Esophagus muscularis mucosa (tissue), 4 donors: ENCODE measurements at places on chromosomes 16 and 17. TPM values are rescaled to one million over a fixed set of nuclear protein-coding genes. Genes with fewer than 3 reads are reported as not detected.

DNA sequence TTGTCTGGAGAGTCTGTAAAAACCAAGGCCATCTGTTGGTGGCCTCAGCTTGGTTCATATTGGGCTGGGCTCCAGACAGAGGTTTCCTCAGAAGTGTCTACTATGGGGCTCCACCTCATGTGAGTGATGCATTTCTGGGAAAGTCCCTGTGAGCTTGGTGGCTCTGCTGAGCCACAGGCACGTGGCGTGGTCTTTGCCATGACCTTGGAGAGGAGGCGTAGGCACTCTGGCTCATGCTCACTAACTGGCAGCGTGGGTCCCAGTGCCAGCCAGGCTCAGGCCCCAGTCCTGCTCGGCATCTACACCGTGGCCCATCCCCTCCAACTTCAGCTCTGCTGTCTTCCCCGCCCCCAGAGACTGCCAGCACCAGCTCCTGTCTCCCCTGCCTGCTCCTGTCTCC, 10.7 kb upstream of the SMTNL2 start:
- no peak overlapping the region for H3K4me3 ChIP-seq
- DNase-seq = no peak
- H3K4me1 ChIP-seq = no peaks in the 10 kb centered on the region
- peaks cover 5% of the 10 kb centered on the region for H3K27me3 ChIP-seq

TP53TG3F gene
- not detected for total RNA-seq

PTX4 gene
- 0.75 TPM for total RNA-seq

KRTAP9-2 gene
- not detected for total RNA-seq

SHCBP1 gene
- 0.29 TPM for total RNA-seq

DNA sequence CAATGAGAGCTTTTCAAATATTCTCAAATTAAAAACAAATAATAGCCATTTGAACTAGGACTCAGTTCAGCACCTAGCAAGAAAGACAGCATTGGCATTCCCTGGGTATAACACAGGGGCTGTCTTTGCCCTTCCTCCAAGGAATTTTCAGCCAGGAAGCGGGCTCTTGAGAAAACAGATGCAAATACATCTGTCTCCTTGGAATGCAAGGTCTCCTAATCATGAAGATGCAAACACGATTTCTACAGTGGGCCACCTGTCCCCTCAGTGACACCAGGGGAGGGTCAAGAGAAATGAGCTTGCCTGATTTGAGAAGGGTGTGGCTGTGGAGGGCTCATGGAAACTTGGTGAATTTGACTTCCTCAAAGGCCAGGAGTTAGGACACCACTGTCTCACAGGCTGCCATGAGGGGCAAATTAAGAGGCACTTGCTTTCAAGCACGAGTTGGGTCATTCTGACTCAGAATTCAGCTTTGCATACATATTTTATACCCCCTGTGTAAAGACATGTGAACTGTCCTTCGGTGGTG, 24.5 kb upstream of the SUPT4H1 start:
- no peaks in the 10 kb centered on the region for H3K27me3 ChIP-seq
- H3K36me3 ChIP-seq = no peaks in the 10 kb centered on the region
- H3K4me1 ChIP-seq = no peaks in the 10 kb centered on the region
- no peak overlapping the region for H3K4me3 ChIP-seq
- DNase-seq = no peak

CD68 gene
- total RNA-seq = 51.3 TPM

KRTAP3-2 gene
- total RNA-seq = not detected

GRCh38 chr17:67422897-67423296, 45.8 kb downstream of the PITPNC1 start:
- H3K36me3 ChIP-seq = no peaks in the 10 kb centered on the region
- H3K27ac ChIP-seq = peak overlapping the region; percentile 51
- H3K4me3 ChIP-seq = no peak overlapping the region
- H3K27me3 ChIP-seq = no peaks in the 10 kb centered on the region
- H3K4me1 ChIP-seq = peaks cover 11% of the 10 kb centered on the region

GRCh38 chr17:36850790-36851189, 86.5 kb upstream of the LHX1 start:
- no peaks in the 10 kb centered on the region for H3K4me1 ChIP-seq
- DNase-seq = no peak
- H3K27me3 ChIP-seq = no peaks in the 10 kb centered on the region

DNA sequence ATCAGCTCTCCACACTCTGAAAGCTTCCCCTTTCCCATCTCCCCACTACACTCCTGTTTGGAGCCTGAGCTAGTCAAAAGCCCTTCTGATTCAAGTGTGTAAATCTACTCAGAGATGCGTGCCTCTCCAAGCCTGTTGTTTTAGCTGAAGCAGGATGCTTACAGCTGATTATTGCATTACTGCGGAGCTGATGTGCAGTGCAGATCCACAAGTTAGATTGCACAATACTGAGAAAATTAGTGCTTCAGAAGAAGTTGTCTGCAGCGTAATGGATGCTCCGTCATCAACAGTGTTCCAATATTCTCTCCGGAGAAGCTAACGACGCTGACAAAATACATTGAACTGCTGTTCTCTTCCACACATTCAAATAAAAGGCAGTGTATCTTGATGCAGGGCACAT, 44.8 kb upstream of the NLRP1 start:
- DNase-seq = no peak
- no peaks in the 10 kb centered on the region for H3K27me3 ChIP-seq
- no peaks in the 10 kb centered on the region for H3K36me3 ChIP-seq
- H3K4me3 ChIP-seq = no peak overlapping the region
- H3K4me1 ChIP-seq = no peaks in the 10 kb centered on the region

KRT40 gene
- total RNA-seq = not detected

SYT17 gene
- total RNA-seq = 8.7 TPM

DNA sequence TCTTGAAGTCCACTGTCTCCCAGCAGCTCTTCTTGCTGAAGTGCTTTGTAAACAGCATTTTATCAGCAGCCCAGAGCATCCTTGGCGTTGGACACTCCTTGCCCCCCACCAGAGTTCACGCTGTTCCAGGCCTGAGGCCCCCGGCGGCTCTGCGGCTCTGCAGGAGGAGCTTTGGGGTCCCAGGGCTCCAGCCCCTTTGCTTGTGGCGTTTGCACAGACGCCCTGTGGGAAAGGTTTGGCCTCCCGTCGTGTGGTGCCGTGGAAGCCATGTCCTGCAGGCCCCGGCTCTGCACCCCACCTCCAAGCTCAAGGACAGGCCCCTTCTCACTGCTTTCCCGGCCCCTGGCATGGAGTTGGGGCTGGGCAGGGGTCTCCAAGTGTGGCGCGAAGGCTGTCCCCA, 14.1 kb downstream of the METRNL start:
- H3K4me3 ChIP-seq = no peak overlapping the region
- peaks cover 50% of the 10 kb centered on the region for H3K4me1 ChIP-seq
- peaks cover 30% of the 10 kb centered on the region for H3K36me3 ChIP-seq
- no peaks in the 10 kb centered on the region for H3K27me3 ChIP-seq
- no peak overlapping the region for H3K27ac ChIP-seq

DNA sequence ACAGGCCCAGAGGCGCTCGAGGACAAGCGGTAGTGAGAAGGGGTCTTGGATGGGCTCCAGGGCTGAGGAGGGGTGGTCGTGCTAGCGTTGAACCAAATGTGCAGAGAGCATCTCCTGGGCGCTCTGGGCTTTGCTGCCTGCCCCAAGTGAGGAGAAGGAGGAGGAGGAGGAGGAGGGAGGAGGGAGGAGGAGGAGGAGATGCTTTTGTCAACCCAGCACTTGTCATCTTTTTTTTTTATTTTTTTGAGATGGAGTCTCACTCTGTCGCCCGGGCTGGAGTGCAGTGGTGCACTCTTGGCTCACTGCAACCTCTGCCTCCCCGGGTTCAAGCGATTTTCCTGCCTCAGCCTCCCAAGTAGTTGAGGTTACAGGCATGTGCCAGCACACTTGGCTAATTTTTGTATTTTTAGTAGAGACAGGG, 59.8 kb downstream of the PGS1 start:
- H3K4me3 ChIP-seq = no peak overlapping the region
- H3K4me1 ChIP-seq = peaks cover 2% of the 10 kb centered on the region
- no peak for DNase-seq
- no peak overlapping the region for H3K27ac ChIP-seq
- H3K27me3 ChIP-seq = no peaks in the 10 kb centered on the region

DNA sequence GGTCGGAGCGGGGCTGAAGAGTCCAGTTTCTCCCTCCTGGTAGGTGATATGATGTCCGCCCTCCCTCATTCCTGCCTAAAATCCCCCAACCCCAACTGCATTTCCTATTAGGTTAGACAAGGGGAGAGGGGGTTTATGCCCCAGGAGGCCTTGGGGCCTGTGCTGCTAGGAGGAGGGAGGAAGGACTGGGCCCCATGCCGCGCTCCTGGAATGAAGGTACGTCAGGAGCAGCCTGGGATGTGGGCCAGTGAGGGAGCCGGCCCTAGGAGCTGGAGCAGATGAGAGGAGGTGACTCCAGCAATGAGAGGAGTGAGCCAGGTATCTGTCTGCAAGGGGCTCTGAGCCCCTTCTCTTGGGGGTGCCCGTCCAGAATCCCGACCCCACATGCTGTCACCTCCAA, 46.9 kb upstream of the CDC42EP4 start:
- H3K36me3 ChIP-seq = no peaks in the 10 kb centered on the region
- peaks cover 24% of the 10 kb centered on the region for H3K4me1 ChIP-seq
- no peaks in the 10 kb centered on the region for H3K27me3 ChIP-seq
- H3K27ac ChIP-seq = no peak overlapping the region

GRCh38 chr17:50190293-50190602, 11.2 kb downstream of the COL1A1 start:
- DNase-seq = no peak
- H3K27ac ChIP-seq = peak overlapping the region; percentile 14
- H3K36me3 ChIP-seq = peaks cover 98% of the 10 kb centered on the region
- H3K4me3 ChIP-seq = no peak overlapping the region

NPIPA3 gene
- 0.69 TPM for total RNA-seq

SLFN14 gene
- total RNA-seq = not detected

DNA sequence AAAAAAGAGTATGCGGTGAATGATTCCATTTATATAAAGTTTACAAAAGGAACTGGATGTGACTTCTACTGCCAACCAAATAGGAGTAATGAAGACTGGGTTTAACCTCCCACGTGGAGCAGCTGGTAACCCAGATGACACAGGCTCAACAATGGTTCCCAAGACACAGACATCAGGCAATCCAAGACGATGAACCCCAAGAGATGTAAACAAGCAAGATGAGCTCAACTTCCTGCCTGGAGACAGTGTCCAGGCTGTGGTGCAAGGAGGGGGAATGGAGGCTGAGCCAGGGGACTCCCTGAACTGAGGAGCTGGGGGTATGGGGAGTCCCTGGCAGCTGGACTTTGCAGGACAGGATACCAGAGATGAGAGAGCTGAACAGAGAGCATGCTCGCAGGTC, 104.7 kb downstream of the LITAF start:
- no peak overlapping the region for H3K27ac ChIP-seq
- no peak for DNase-seq
- peaks cover 11% of the 10 kb centered on the region for H3K27me3 ChIP-seq
- H3K4me1 ChIP-seq = no peaks in the 10 kb centered on the region
- no peak overlapping the region for H3K4me3 ChIP-seq

- peak overlapping the region; percentile 99 for H3K27ac ChIP-seq
- no peaks in the 10 kb centered on the region for H3K27me3 ChIP-seq
- H3K4me3 ChIP-seq = peak overlapping the region; percentile 93
- H3K4me1 ChIP-seq = peaks cover 53% of the 10 kb centered on the region
Observed at GRCh38 chr16:67842509-67843342, 606 bp downstream of the THAP11 start.

DNA sequence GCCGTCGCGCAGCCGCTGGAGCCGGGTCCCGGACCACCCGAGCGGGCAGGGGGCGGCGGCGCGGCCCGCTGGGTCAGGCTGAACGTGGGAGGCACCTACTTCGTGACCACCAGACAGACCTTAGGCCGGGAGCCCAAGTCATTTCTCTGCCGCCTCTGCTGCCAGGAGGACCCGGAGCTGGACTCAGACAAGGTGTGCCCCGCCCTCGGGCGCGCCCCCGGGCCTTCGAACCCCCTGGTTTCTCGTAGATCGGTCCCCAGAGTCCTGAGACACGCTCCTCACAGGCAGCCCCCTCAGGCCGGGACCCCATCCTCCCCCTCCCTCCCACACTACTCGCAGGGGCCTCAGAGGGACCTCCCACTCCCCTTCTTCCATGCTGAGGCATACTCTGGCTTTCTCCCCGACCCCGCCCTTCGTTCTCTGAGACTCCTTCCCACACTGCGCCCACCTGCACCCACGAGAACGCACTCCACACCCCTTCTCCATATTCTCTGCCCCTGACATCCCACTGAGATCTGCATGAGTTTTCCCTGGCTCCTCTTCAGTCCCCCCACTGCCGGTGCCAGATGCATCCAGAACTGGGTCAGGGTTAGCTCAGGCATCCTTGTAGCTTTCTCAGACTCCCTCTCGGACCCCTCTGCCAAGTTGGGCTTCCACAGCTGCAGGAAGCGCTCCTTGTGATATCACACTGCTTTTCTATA, 523 bp downstream of the KCTD2 start:
- H3K4me1 ChIP-seq = peaks cover 53% of the 10 kb centered on the region
- peaks cover under 1% of the 10 kb centered on the region for H3K36me3 ChIP-seq
- H3K4me3 ChIP-seq = peak overlapping the region; percentile 70
- H3K27me3 ChIP-seq = no peaks in the 10 kb centered on the region
- DNase-seq = no peak

DNA sequence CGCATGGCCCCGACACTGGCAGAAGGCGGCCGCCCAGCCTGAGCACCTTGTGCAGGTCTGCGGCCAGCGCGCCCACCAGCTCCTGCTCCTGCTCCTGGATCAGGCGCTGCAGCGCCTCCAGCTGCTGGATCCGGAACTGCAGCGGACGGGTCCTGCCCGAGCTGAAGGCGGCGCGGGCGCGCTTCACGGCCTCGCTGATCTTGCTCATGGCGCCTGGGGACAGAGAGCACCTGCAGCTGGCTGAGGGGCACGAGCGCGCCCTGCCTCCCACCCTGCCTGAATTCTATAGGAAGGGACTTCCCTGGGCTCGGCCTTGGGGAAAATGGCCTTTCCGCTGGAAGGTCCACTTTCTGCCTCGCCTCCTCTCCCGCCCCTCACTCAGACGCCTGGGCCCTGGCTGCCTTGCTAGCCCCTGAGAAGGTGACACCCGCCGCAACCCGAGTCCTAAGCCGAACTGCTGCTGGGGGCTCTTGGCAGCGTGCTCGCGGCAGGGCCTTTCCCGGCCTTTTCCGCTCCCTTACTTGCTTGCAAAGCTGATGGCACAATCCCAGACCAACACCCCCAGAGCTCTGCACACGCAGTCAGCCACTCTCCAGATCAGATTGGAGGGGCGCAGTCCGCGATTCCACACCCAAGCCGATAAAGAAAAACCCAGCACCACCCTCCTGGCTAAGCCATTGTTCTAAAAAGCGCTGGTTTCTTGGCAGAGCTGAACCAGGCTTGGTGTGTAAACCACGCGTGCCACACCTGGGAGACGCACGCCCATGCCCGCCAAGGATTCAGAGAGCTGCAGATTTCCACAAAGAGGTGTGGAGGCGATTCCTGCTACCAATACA, 3.0 kb downstream of the ALDH3A1 start:
- no peaks in the 10 kb centered on the region for H3K27me3 ChIP-seq
- no peaks in the 10 kb centered on the region for H3K36me3 ChIP-seq
- peaks cover 16% of the 10 kb centered on the region for H3K4me1 ChIP-seq
- peak; percentile 97 for DNase-seq
- peak overlapping the region; percentile 58 for H3K4me3 ChIP-seq

- no peak overlapping the region for H3K27ac ChIP-seq
- no peak for DNase-seq
- H3K27me3 ChIP-seq = no peaks in the 10 kb centered on the region
- no peaks in the 10 kb centered on the region for H3K4me1 ChIP-seq
- H3K36me3 ChIP-seq = no peaks in the 10 kb centered on the region
Observed at GRCh38 chr17:50297407-50297865, 23.2 kb downstream of the TMEM92 start.
